Right atrium auricular region (tissue), 2 donors: ENCODE measurements at places on chromosomes 7 and 10. TPM values are rescaled to one million over a fixed set of nuclear protein-coding genes. Genes with fewer than 3 reads are reported as not detected.

Gene CPED1
- total RNA-seq = 19.0 TPM

Gene HOXA4
- 0.59 TPM for total RNA-seq

Gene TMEM176B
- total RNA-seq = 227 TPM

Gene GIMAP6
- 15.8 TPM for total RNA-seq

Gene ANKRD7
- 1.1 TPM for total RNA-seq

Gene LDB3
- 908 TPM for total RNA-seq

Gene PAPOLB
- 0.11 TPM for total RNA-seq

Gene CPA2
- not detected for total RNA-seq

Gene GJC3
- total RNA-seq = not detected

DNA sequence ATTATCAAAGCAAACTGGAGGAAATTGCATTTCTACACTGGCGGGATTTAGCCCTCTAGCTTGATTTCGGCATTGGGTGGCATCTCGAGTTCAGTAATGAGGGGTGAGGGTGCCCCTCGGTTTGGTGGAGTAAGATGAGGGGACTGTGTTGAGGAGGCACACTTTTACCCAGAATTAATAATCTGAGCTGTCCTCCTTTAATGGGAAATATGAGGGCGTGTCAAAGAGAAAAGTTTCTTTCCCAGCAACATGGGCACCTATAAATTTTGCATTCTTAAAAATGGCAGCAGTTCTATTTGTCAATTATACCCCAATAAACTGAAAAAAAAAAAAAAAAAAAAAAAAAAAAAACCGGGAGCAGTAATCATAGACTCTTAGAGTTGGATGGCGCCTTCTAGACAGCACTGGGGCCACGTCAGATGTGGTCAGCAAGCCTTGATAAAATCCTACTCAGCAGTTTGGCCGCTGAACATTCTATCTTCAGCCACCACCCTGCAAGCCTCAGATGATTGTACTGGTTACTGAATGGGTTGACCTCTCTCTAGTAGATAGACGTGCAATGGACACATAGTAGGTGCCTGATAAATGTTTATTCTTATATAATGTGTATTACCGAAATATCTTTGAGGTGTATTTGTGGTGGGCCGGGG is 931 bp downstream of the PAPSS2 start:
- H3K4me1 ChIP-seq = no peaks in the 10 kb centered on the region
- peak; percentile 75 for DNase-seq
- no peaks in the 10 kb centered on the region for H3K36me3 ChIP-seq
- no peaks in the 10 kb centered on the region for H3K27me3 ChIP-seq

GRCh38 chr7:32916006-32916405 is 24.4 kb upstream of the KBTBD2 start:
- no peak overlapping the region for H3K4me3 ChIP-seq
- DNase-seq = no peak
- no peaks in the 10 kb centered on the region for H3K27me3 ChIP-seq

GRCh38 chr7:127809261-127809702 is 157.3 kb downstream of the SND1 start:
- no peak for DNase-seq
- H3K36me3 ChIP-seq = no peaks in the 10 kb centered on the region
- no peaks in the 10 kb centered on the region for H3K27me3 ChIP-seq
- H3K4me1 ChIP-seq = no peaks in the 10 kb centered on the region

DNA sequence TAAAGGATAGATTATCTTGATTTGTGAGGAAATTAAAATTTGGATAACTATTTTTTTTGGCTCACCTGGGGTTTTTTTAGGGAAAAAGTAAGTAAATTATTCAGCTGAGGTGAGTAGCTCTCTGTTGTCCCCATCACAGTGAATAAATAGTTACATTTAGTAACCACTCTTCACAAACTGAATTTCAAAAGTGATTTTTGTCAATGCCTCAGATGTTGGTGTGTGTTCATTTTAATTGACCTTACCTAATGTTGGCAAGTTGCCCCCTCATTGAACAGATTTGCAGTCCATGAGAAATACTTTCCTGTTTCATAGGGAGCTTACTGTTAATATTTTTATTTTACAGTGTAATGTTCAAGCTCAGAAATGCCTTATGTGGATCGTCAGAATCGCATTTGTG is 18.3 kb downstream of the PLEKHA1 start:
- peak overlapping the region; percentile 24 for H3K27ac ChIP-seq
- no peak for DNase-seq
- H3K4me1 ChIP-seq = peaks cover 21% of the 10 kb centered on the region
- no peaks in the 10 kb centered on the region for H3K27me3 ChIP-seq
- H3K36me3 ChIP-seq = peaks cover 26% of the 10 kb centered on the region
- no peak overlapping the region for H3K4me3 ChIP-seq

DNA sequence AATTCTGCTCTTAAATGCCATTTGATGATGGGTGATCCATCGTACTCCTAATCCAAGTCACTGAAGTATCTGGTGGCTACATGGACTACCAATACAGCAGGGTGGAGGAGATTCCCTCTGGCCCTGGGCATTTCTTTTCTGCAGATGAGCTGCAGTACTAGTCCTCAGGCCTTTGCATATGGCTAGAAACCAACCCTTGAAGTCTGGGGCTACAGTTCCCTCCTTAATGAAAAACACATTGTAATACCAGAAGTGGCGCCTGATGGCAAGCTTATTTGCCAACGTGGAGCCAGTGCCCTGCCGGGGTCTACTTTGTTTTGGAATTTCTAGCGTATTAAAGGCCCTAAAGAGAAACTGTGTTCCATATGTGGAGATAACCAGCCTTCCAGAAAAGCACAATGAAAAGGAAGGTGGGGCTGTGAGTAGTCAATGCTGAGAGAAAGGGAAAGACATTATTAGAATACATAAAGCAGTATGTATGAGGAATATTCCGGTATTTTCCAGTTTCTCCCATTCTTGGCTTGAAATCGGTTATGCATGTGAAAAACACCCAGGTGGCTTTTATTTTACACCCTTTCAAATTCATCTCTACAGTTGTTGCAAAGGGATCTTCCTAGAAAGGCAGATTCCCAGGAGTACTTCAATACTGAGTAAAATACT is 368.8 kb downstream of the PRPF18 start:
- H3K4me3 ChIP-seq = no peak overlapping the region
- no peaks in the 10 kb centered on the region for H3K36me3 ChIP-seq
- no peaks in the 10 kb centered on the region for H3K27me3 ChIP-seq
- no peak for DNase-seq
- H3K4me1 ChIP-seq = no peaks in the 10 kb centered on the region

GRCh38 chr7:15015545-15016314 is 113.2 kb upstream of the DGKB start:
- H3K36me3 ChIP-seq = no peaks in the 10 kb centered on the region
- H3K4me1 ChIP-seq = no peaks in the 10 kb centered on the region
- H3K27me3 ChIP-seq = no peaks in the 10 kb centered on the region
- no peak for DNase-seq

DNA sequence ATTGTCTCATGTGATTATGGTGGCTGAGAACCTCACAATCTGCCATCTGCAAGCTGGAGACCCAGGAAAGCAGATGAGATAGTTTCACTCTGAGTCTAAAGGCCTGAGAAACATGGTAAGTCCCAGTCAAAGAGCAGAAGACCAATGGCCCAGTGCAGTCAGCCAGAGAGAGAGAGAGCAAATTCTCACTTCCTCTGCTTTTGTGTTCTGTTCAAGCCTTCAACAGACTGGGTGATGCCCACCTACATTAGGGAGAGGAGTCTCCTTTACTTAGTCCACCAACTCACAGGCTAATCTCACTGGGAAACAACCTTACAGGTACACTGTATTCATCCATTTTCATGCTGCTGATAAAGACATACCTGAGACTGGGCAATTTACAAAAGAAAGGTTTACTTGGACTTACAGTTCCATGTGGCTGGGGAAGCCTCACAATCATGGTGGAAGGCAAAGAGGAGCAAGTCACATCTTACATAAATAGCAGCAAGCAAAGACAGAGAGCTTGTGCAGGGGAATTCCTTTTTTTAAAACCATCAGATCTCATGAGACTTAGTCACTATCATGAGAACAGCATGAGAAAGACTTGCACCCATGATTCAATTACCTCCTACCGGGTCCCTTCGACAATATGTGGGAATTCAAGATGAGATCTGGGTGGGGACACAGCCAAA is 4.7 kb upstream of the FRMPD2 start:
- H3K4me1 ChIP-seq = no peaks in the 10 kb centered on the region
- no peak overlapping the region for H3K27ac ChIP-seq
- no peaks in the 10 kb centered on the region for H3K27me3 ChIP-seq
- H3K36me3 ChIP-seq = no peaks in the 10 kb centered on the region
- H3K4me3 ChIP-seq = no peak overlapping the region

DNA sequence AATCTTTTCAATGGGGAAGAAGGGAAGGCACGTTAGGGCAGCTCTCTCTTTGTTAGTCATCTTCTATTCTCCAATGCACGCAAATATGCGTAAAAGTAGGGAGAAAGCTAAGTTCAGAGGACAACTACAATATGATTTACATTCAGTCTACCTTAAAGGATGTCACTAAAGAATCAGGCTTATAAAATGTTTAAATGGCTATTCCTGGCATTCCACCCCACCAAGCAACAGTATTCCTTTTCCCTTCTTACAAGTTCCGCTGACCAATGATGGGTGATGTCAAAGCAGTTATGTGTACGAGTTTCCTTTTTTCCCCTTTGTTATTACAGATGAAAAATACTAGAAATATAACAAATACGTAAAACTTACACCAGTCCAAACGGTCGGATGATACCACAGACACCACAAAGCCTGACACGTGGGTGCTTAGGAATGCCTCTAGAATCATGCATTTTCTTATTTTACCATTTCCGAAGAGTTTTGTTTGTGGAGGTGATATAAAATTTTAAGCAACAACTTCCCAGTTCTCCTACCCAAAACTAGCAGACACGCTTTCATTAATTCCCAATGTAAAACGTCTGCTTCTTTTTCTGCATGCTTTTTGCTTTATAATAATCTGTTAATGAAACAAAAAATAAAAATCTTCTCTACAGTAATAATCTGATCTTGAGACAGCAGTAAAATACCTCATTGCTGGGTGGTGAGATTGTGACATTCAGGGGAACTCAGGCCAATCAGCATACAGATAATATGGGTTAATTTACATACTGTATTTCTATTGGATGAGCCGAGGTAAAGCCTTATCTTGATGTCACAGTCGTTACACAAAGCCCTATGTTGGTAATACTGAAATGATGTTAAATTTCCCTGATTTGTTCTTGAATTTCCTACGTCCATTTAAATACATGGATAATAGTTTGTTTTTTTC is 708 bp upstream of the GPR85 start:
- no peak for DNase-seq
- H3K36me3 ChIP-seq = no peaks in the 10 kb centered on the region
- no peaks in the 10 kb centered on the region for H3K27me3 ChIP-seq
- H3K27ac ChIP-seq = peak overlapping the region; percentile 60

GRCh38 chr7:39826166-39826565 is 123.9 kb upstream of the CDK13 start:
- H3K27ac ChIP-seq = no peak overlapping the region
- H3K4me3 ChIP-seq = no peak overlapping the region
- no peaks in the 10 kb centered on the region for H3K4me1 ChIP-seq
- no peak for DNase-seq
- no peaks in the 10 kb centered on the region for H3K27me3 ChIP-seq
- H3K36me3 ChIP-seq = no peaks in the 10 kb centered on the region

DNA sequence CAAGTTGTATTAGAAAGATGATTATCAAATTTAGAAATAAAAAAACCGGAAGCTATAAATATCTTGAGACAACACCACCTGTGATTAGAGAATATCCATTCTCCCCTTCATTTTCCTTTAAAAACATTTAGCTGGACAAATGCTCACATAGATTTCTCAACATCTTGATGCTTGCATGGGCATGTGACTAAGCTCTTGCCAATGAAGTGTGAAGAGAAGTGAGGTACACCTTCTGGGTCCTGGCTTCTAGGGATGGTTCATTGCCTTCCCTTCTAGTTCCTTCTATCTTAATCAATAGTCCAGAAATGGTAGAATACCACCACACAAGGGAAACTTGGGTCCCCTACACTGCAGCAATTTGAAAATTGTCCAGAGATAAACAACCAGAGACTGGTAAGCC is 41.0 kb downstream of the WAPL start:
- no peak overlapping the region for H3K4me3 ChIP-seq
- H3K27ac ChIP-seq = no peak overlapping the region
- no peaks in the 10 kb centered on the region for H3K27me3 ChIP-seq
- H3K4me1 ChIP-seq = no peaks in the 10 kb centered on the region
